Hepatic stellate cell (primary cell): ENCODE measurements at places on chromosomes 3 and 15.
A peak's percentile ranks its signal among the peaks of the same experiment; 100 is the strongest.

DNA sequence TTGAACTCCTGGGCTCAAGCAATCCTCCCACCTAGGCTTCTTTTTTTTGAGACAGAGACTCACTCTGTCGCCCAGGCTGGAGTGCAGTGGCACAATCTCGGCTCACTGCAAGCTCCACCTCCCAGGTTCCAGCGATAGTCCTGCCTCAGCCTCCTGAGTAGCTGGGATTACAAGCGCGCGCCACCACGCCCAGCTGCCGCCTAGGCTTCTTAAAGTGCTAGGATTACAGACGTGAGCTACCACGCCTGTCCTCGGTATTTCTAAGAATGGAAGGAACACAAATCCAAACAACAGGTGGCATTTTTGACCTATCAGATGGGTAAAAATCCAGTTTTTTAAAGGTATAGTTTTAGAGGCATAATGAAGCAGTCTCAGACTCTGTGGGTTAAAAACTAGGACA lies 113.8 kb downstream of the ANP32A start:
- DNase-seq: no peak

GRCh38 chr3:15271785-15272381 lies 60.5 kb downstream of the SH3BP5 start:
- DNase-seq: no peak

- DNase-seq: no peak
These were observed 11.8 kb upstream of the BCL2L10 start for GRCh38 chr15:52124270-52124880.

DNA sequence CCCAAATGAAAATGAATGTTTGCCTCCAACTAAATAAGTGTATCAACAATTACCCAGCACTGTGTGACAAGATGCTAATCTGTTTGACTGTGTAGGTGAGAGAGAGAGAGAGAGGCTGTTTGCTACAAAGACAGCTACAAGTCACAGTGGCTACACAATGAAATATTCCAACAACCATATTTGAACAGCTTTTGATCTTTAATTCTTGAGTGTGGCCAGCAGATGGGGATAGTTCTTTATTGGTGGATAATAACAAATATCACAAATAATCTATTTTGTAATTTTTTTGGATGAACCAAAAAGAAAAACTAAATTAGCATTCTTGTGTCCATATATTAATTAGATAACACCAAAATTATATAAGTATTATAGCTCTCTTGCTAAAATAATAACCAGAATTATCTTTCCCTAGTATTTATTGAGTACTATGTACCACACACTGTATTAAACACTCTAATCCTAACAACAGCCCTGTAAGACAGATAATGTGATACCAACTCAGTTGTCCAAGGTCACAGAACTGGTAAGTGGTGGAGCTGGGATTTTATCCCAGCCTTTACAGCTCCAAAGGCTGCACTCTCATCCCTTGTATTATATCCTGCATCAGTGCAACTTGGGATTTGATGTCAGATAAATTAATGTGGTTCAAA lies 61.9 kb upstream of the C3orf80 start:
- peak; percentile 26 for DNase-seq

- DNase-seq: no peak
These were observed 25.6 kb upstream of the CFAP161 start for GRCh38 chr15:81108427-81108826.

GRCh38 chr3:155963570-155963969 lies 93.1 kb downstream of the GMPS start:
- DNase-seq: peak; percentile 42

DNA sequence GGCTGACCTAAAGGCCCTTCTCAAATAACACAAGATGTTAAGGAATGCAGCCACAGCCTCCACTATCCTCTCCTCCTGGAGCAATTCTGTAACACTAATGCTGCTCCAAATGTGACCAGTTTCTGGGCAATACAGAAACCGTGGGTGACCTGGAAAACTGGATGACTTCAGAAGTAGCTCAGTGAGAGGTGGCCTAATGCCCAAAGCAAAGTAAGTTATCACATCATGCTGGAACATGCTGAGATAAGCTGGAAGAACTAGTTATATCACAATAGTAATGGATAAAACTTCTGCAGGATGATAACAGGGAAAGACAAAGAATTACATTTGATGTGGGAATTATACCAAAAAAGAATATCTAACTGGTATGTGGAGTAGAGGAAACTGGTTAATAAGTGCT lies 72.0 kb downstream of the DHX30 start:
- DNase-seq: no peak

GRCh38 chr3:59531066-59531745 lies 481.4 kb upstream of the CFAP20DC start:
- no peak for DNase-seq

GRCh38 chr3:149375501-149376196 lies 1.8 kb downstream of the TM4SF1 start:
- DNase-seq: no peak

GRCh38 chr3:158976966-158977365 lies 175.1 kb downstream of the MFSD1 start:
- DNase-seq: no peak

GRCh38 chr3:8504611-8504973 lies 3.0 kb downstream of the LMCD1 start:
- no peak for DNase-seq

- DNase-seq: no peak
These were observed 27.2 kb downstream of the HSPBAP1 start for GRCh38 chr3:122766430-122766829.

DNA sequence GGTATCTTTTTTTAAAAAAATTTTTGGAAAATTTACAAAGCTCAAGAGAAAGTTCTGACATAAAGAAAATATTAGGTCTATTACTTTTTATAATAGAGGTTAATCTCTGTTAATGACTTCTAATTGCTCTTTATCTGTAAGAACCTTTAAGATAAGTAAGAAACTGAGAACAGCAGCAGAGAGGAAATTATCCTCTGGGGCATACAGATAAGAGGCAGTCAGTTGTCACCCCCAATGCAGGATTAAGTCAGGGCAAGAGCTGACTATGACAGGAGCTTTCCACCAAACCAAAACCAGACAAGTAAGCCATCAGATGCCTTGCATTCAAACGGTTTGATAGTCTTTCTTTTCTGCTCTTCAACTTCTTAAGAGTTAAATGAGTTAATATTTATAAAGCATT lies 149.0 kb downstream of the GSK3B start:
- DNase-seq: no peak

DNA sequence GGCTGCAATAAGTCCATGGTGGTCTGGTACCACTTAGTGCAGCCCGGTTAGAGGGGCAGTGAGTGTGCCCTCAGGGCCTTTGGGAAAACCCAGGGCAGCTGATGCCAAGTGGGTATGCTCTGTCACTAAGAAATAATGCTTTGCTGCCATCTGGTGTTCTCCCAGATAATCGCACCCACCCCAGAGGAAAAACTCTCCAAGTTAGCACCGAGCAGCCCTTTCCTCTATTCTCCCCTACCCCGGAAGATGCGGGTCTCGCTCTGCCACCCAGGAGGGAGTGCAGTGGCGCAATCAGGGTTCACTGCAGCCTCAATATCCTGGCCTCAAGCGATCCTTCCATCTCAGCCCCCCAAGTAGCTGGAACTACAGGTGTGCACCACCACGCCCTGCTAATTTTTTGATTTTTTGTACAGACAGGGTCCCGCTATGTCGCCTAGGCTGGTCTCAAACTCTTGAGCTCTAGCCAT lies 21.3 kb upstream of the DAPK2 start:
- peak; percentile 68 for DNase-seq

- no peak for DNase-seq
These were observed 11.8 kb downstream of the PLXNA1 start for GRCh38 chr3:126994661-126995245.

DNA sequence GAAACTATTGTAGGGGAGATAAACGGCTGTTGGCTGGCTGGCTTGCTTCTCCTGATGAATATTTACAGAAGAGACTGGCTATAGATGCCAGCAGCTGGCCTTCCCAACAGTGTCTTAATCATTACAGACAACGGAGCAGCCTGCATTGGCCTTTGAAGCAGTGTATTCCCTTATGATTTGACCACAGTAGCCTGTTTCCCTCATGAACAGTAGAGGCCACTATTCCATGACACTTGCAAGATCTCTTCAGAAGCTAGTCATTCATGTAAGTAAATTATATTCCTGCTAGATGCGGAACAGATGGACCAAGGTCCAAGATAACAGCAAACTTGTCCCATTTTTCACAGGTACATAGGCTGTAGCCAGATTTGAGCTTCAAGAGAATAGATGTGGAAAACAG lies 47.3 kb downstream of the TMCO5A start:
- peak; percentile 11 for DNase-seq

GRCh38 chr3:97830638-97831037 lies 8.8 kb downstream of the CRYBG3 start:
- no peak for DNase-seq

GRCh38 chr3:76866729-76867408 lies 173.0 kb upstream of the ROBO2 start:
- no peak for DNase-seq

DNA sequence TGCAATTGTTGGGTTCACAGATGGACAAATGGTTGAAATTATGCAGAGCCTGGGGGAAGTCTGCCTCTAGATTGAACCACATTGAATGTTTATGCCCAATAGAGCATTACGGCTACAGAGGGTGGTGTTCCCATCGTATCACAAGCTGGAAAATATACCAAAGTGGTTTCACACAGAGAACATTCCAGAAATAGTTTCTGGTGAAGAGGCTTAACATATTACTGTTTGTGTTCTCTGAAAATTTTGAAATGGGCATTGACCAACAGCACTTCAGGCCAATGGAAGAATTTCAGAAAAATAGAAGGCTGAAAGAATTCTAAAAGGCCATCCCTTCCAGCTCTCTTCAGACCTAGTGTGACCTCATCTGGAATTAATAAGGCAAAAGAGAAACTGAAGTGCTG lies 203.9 kb downstream of the NEK10 start:
- DNase-seq: no peak

GRCh38 chr3:9211155-9211950 lies 38.1 kb downstream of the SRGAP3 start:
- no peak for DNase-seq

- DNase-seq: no peak
These were observed 93.1 kb downstream of the DLG1 start for GRCh38 chr3:197205265-197205664.

GRCh38 chr3:66075281-66075680 lies 36.6 kb upstream of the MAGI1 start:
- peak; percentile 45 for DNase-seq

- DNase-seq: no peak
These were observed 156.0 kb downstream of the NAALADL2 start for GRCh38 chr3:175015056-175015635.

GRCh38 chr3:129063841-129064482 lies 3.4 kb downstream of the GP9 start:
- no peak for DNase-seq

DNA sequence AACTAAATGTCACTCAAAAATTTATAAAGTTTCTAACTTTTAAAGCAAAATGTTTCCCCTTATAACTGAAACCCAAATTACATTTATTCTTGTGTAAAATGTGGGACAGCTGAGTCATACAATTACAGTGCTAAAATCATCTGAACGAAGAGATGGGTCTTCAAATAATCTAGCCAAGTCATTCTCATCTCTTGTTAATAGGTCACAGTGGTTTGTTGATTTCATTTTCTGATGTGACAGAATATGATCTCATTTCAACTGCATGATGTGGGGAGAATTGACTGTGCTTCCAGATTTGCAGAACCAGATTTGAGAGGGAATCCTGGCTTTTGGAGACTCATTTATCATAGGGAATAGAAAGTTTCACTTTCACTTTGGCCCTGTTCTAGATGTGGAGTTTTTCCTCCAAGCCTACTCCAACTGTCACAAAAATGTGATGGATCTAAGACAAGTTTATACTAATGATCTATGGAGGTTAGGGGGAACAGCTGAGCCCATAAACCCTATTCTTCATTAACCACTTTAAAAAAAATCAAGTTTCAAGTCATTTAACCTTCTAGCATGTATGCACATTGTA lies 685.0 kb downstream of the PDCD6IP start:
- DNase-seq: no peak

GRCh38 chr15:78321786-78322185 lies 18.4 kb upstream of the CRABP1 start:
- no peak for DNase-seq

DNA sequence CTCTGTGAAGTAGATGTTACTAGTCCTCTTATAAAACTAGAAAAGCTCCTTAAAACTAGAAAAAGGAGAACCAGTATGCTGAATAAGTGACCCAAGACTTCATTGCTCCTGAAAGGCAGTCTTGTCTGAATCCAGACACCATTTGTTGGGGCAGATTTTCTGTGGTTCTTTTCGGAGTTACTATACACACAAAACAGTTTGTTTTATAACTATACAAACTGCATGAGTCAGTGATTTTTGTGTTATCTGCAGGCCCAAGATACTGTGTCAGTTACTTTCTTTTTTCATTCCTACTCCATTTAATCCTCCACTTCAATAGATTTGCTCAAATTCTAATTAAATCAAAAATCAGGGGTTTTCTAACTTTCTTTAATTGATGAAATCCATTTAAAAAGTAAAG lies 244.6 kb downstream of the ARPP21 start:
- DNase-seq: no peak

DNA sequence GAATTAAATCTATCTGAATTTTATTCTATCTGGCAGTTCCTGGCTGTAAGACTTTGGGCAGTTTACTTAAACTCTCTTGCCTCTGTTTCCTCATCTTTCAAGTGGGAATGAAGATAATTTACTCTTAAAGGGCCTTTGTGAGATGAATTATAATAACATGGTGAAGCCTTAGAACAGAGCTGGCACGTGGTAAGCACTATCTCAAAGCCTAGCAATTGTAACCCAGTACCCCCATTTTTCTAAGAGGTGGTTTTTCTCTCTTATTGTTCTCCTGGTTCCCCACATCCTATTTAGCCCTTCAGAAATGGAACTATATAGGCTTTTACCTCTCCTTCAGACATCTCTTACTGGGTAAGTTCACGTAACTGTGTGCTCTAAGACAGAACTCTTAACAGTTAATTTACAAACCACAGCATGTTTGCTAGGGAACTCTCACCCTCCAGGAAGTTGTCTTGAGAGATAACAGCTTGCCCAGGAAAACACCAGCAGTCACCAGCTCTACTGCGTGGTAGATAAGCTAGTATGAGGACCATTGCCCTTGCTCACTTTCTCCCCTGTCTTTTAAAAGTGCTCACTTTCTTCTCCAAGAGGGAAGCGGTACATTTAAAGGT lies 12.3 kb upstream of the CRBN start:
- no peak for DNase-seq
